Activated T-cell treated with anti-CD3 and anti-CD28 coated beads, Interleukin-2, amount 50 U/mL, for 72 hours (primary cell): ENCODE measurements at places on chromosomes 4 and X. TPM values are rescaled to one million over a fixed set of nuclear protein-coding genes. Genes with fewer than 3 reads are reported as not detected.

DNA sequence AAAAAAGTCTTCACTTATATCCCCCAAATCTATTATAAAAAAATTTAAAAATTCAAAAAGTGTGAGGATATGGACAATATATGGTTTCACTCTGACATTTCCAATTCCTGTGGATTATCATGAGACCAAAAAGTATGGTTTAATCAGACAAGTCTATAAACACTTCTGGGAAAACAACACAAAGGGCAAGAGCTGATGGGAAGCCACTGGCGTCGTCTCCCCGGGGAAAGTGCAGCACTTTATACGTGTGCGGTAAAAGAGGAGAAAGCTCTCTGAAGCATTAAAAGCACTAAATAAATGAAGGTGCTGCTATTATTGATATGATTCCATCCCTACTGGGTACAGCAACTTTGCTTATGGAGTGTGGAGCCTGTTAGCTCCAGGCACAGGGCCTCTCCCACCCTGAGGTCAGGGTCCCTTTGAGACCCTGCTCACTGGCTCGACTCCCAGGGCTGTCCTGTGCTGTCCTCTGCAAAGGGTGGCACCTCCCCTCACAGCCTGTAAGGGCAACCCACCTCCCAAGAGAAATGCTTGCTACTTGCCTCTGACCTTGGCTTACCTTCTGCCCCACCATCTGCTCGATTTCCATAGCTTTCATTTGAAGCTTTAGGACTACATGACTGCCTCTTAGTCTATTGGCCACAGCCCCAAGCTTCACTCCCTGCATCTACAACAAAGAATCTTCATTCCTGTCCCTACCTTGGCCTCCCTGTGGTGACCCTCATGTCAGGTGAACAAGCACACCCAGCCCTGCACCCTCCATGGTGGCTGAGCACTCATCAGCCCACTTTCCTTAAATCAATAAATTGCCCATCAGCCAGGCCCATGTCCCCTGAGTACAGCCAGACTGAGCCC, 248.6 kb downstream of the HNRNPD start:
- no peak for DNase-seq

KIF4A gene
- total RNA-seq: 28.7 TPM

FANCB gene
- total RNA-seq: 16.0 TPM

DNA sequence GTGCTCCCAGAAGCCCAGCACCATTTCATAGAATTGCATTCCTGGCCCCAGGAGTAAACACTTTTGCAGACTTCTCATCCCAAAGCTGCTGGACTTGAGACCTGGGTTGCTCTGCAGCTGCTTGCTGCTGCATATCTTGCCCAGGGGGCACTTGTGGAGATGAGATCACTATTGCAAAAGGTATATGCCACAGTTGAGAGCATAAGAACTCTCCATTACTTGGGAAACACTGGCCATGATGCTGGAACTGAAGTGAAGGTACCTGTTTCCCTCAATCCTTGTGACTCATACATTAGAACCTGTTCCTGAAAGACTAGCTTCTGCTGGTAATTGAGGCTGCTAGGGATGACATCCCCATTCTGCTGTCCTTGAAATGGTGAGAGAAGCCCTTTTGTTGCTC, 43.1 kb upstream of the WDR1 start:
- DNase-seq: no peak

DNA sequence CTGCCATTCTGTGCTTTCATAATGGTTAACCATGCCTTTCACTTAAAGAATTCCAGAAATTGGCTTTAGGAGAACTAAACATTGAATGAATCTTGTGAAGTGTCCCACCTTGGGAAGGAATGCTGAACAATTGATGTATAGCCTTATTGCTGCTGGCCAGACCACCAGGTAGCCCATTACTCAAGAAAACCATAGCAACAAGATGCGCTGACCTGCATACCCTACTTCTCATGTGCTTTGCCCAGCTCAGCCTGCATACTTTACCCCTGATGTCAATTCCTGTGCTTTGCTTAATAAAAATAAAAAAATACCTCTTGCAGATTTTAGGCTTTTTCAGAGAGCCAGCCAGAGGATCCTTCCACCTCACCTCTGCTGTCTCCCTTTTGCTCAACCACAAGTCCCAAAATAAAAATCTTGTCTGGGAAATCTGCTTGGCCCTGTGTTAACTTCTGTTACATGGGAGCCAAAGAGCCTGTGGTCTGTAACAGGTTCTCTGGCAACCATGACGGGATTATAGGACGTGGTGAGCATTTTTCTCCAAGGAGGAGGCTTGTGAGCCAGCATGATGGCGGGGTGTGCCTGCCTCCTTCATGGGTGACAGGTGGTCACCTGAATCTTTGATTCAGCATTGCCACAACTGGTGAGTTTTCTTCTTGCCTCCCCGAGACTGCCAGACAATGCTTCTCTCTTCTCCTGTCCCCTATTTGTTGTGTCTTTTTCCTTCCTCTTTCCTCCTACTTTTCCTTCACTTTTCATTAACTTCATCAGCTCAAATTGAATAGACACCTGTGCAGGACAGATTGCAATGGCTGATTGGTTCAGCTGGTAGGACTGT, 106.8 kb downstream of the ARSJ start:
- DNase-seq: no peak

APLN gene
- 0.14 TPM for total RNA-seq

GRCh38 chr4:148454835-148455234, 12.6 kb upstream of the NR3C2 start:
- DNase-seq: no peak
